Caco-2 (cell line): ENCODE measurements at places on chromosomes 1 and 21. TPM values are rescaled to one million over a fixed set of nuclear protein-coding genes. Genes with fewer than 3 reads are reported as not detected.

GRCh38 chr1:53765657-53766056 is 26.7 kb upstream of the GLIS1 start:
- no peak overlapping the region for H3K4me3 ChIP-seq
- no peak overlapping the region for H3K27ac ChIP-seq
- no peaks in the 10 kb centered on the region for H3K4me1 ChIP-seq
- no peak for DNase-seq

GPR153 gene
- 2.7 and 3.2 TPM in 2 replicates for total RNA-seq

- H3K27ac ChIP-seq: no peak overlapping the region
- H3K27me3 ChIP-seq: no peaks in the 10 kb centered on the region
- no peaks in the 10 kb centered on the region for H3K4me1 ChIP-seq
- no peak overlapping the region for H3K4me3 ChIP-seq
- DNase-seq: no peak
- no peaks in the 10 kb centered on the region for H3K36me3 ChIP-seq
Measured at GRCh38 chr1:241161188-241161689, 195.8 kb downstream of the RGS7 start.

PLEKHG5 gene
- total RNA-seq: 11.6 and 12.2 TPM in 2 replicates

CYP4A22 gene
- not detected in 2 replicates for total RNA-seq

GRCh38 chr1:2587071-2587859 is 688 bp downstream of the PRXL2B start:
- no peak overlapping the region for H3K27ac ChIP-seq
- peak; percentile 37 for DNase-seq
- H3K27me3 ChIP-seq: no peaks in the 10 kb centered on the region
- no peaks in the 10 kb centered on the region for H3K36me3 ChIP-seq
- H3K4me3 ChIP-seq: peak overlapping the region; percentile 76
- H3K4me1 ChIP-seq: peaks cover 6% of the 10 kb centered on the region; the same call in 1 of the 2 replicates

DNA sequence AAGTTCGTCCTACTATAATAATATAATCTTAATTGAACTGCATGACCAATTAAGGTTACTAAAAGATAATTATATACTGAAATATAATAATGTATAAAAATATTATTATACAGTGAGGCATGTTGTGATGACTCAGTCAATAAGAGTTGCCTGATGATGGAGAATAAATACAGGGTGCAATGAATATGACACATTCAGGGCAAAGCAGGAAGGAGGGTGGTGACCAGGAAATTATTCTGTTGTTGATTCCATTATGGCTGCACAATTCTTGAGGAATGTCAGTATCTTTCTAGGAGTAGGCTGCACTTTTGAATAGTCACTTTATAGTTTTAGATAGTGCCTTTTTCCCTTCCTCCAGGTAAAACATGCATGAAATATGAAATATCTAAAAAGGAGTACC is 46.4 kb upstream of the RGS21 start:
- H3K4me3 ChIP-seq: no peak overlapping the region
- no peaks in the 10 kb centered on the region for H3K36me3 ChIP-seq
- DNase-seq: no peak
- H3K27me3 ChIP-seq: no peaks in the 10 kb centered on the region

- no peak overlapping the region for H3K4me3 ChIP-seq
- H3K4me1 ChIP-seq: peaks cover 27% of the 10 kb centered on the region
- no peaks in the 10 kb centered on the region for H3K36me3 ChIP-seq
Measured at GRCh38 chr1:58619286-58620054, 42.4 kb upstream of the TACSTD2 start.

GRCh38 chr1:27009601-27010197 is 3.0 kb downstream of the TENT5B start:
- H3K27me3 ChIP-seq: no peaks in the 10 kb centered on the region
- H3K36me3 ChIP-seq: peaks cover 2% of the 10 kb centered on the region; the same call in 1 of the 2 replicates
- H3K4me1 ChIP-seq: peaks cover 52% of the 10 kb centered on the region
- no peak overlapping the region for H3K4me3 ChIP-seq
- peak overlapping the region; percentile 87 for H3K27ac ChIP-seq

DNA sequence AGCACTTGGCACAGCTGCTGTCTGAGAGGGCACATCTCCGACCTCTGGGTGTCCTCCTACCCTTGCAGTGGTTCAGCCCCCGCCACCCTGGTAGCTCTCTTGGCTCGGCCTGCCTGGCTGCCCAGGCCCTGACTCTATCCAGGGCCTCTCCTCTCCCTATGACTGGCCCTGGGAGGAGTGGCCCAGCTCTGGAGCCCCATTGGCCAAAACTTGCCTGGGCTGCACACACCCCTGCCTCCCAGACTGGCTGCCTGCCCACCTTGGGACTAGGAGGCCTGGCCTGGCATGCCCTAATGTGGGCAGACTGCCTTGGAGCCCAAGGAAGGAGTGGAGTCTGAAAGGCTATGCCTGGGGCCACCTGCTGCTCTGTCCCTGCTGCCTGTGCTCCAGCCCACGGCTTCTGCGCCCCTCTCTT is 33.6 kb downstream of the ACOT11 start:
- H3K27me3 ChIP-seq: no peaks in the 10 kb centered on the region
- H3K4me1 ChIP-seq: no peaks in the 10 kb centered on the region
- H3K4me3 ChIP-seq: no peak overlapping the region
- H3K27ac ChIP-seq: no peak overlapping the region

DNA sequence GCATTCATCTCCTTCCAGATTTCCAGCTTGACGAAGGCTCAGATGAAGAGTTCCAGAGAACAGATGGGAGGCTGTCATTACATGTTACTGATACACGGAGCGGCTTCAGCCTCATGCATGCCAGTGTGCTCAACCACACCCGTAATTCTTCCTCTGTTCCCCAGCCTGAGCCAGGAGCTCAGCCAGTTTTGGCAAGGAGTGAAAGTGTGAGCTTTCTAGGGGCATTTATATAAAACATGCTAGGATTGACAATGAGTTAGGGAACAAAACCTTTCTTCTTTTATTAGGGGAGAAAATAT is 290.4 kb upstream of the PLXNA2 start:
- DNase-seq: no peak
- H3K36me3 ChIP-seq: no peaks in the 10 kb centered on the region
- no peak overlapping the region for H3K27ac ChIP-seq
- peaks cover 2% of the 10 kb centered on the region for H3K27me3 ChIP-seq
- H3K4me3 ChIP-seq: no peak overlapping the region

NBPF4 gene
- 0.53 and 0.88 TPM in 2 replicates for total RNA-seq

SYNC gene
- total RNA-seq: 0.20 TPM in 1 of 2 replicates, not detected in the other

GPATCH2 gene
- 12.4 and 13.2 TPM in 2 replicates for total RNA-seq

FCRL1 gene
- not detected in 2 replicates for total RNA-seq

DNA sequence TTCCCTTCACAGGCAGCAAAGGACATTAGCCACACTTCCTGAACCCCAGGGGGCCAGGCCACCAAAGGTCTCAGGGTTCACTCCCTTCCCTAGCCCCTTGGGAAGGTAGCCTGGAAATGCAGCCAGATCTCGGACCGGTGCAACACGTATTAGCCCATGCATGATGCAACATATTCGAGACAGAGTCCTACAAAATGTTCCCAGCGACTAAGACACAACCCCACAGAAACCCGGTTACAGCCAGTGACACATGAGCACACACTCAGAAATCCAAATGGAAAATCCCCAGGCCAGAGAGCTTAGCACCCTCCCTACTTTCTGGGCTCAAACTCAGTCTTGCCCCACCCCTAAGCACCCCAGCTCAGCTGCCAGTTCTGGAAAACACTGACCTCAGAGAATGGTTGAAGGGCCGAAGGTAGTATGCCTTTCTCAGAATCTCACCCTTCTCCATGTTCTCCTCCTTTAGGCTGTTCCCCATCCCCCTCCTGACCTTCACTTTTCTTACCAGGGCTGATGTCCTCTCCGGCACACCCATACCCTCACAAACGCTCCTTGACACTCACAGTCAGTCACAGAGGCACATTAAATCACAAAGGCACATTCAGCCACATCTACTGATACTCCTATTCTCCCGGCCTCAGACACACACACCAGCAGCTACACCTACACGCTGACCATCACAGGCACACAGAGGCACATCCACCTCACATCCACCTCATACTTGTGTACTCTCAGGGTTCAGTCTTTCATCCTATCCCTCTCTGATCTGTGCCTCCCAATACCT is at the start of gene TSPAN1:
TSS of gene TSPAN1 (plus strand) at position 640 of the 784 bp plus-strand sequence. CDS start 6,021 bp downstream, outside the sequence.
- peaks cover 10% of the 10 kb centered on the region; the same call in 1 of the 2 replicates for H3K4me1 ChIP-seq
- no peaks in the 10 kb centered on the region for H3K27me3 ChIP-seq
- DNase-seq: no peak
- H3K4me3 ChIP-seq: no peak within 1 kb of the TSS

TRPM2 gene
- total RNA-seq: 0.07 and 0.20 TPM in 2 replicates

RBP7 gene
- total RNA-seq: 10.3 and 11.7 TPM in 2 replicates

- H3K36me3 ChIP-seq: no peaks in the 10 kb centered on the region
- no peaks in the 10 kb centered on the region for H3K4me1 ChIP-seq
- H3K4me3 ChIP-seq: no peak overlapping the region
Measured at GRCh38 chr1:33563699-33564098, 91.3 kb downstream of the ZSCAN20 start.

DNA sequence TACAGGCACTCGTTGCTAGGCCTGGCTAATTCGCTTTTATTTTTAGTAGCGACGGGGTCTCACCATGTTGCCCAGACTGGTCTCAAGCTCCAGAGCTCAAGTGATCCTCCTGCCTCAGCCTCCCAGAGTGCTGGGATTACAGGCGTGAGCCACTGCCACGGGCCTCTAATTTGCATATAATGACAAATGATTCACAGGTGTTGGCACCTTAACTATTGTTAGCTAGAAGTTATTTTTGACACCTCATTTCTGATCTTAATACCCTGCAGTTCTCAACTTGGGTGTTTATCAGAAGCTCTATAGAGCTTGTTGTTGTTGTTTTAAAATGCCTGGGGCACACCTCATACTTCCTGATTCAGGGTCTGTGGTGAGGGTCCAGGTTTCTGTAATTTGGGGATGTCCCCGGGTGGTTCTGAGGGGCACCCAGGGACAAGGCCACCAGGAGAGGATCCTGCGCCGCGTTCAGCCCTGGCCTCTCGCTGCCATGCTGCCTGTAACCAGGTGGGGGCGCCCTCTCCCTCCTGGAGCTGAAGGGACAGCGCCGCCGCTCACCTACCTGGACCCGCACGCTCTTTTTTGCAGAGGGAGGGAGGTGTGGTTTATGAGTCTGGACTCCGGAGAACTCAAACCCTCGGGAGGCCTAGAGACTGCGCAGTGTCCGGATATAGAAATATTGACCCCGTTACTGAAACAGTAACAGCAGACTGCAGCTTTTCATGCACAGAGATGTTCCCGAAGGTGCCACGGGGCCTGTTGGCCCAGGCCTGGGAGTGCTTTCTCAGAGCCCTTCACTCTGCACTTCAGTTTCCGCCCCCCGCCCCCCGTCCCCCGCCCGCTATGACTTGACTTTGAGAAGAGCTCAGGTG is 23.0 kb upstream of the NEK2 start:
- no peaks in the 10 kb centered on the region for H3K27me3 ChIP-seq
- H3K4me3 ChIP-seq: no peak overlapping the region

- DNase-seq: no peak
- no peaks in the 10 kb centered on the region for H3K27me3 ChIP-seq
- H3K27ac ChIP-seq: no peak overlapping the region
- H3K4me1 ChIP-seq: no peaks in the 10 kb centered on the region
- no peaks in the 10 kb centered on the region for H3K36me3 ChIP-seq
Measured at GRCh38 chr21:32794644-32795079, 23.1 kb upstream of the PAXBP1 start.

DNA sequence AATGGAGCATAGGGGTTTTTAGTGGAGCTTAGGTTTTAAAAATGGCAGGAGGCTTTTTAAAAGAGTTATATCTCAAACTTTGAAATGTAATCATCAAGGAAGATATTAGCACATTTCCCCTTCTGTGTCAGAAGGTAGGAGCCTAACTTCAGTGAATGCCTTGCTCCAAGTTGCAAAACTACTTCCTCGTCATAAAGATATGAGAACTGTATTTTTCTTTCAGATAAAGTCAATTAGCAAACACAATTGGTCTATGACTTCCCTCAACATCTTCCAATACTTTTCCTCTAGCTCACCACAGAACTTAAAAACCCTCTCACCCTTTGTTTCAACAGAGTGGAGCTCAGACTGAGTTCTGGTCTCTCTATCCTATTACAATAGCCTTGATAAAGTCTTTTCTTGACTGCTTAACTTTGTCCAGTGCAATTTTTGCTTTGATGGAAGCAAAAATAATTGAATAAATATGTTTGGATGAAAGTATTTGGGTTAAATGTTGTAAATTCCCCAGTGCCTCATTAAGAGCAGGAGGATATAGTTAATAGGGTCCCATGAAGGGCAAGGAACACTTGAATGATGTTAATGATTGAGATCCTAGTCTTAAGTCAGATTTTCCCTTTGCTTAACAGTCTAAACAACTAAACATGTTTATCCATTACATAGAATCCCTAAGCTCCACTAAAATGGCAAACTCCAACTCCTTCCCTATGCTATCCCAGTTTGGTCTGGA is 58.9 kb downstream of the TNFSF18 start:
- H3K36me3 ChIP-seq: no peaks in the 10 kb centered on the region
- H3K4me3 ChIP-seq: no peak overlapping the region
- H3K4me1 ChIP-seq: peaks cover 12% of the 10 kb centered on the region
- no peak overlapping the region for H3K27ac ChIP-seq
- no peak for DNase-seq

- no peak overlapping the region for H3K4me3 ChIP-seq
- no peaks in the 10 kb centered on the region for H3K27me3 ChIP-seq
- H3K4me1 ChIP-seq: no peaks in the 10 kb centered on the region
- no peak overlapping the region for H3K27ac ChIP-seq
- DNase-seq: no peak
Measured at GRCh38 chr1:27589841-27590426, 14.0 kb downstream of the AHDC1 start.

- DNase-seq: no peak
- peaks cover 20% of the 10 kb centered on the region; the same call in 1 of the 2 replicates for H3K4me1 ChIP-seq
- H3K27me3 ChIP-seq: no peaks in the 10 kb centered on the region
- H3K4me3 ChIP-seq: no peak overlapping the region
Measured at GRCh38 chr1:178633056-178633455, 92.0 kb upstream of the RALGPS2 start.

- peak; percentile 68 for DNase-seq
- H3K4me3 ChIP-seq: no peak overlapping the region
- H3K36me3 ChIP-seq: no peaks in the 10 kb centered on the region
- H3K27me3 ChIP-seq: no peaks in the 10 kb centered on the region
- peaks cover 13% of the 10 kb centered on the region for H3K4me1 ChIP-seq
Measured at GRCh38 chr1:154944401-154945159, 8.1 kb upstream of the PMVK start.

- no peaks in the 10 kb centered on the region for H3K27me3 ChIP-seq
- H3K4me1 ChIP-seq: peaks cover 14% of the 10 kb centered on the region
- H3K27ac ChIP-seq: peak overlapping the region; percentile 6
- H3K36me3 ChIP-seq: no peaks in the 10 kb centered on the region; the same call in 1 of the 2 replicates
- no peak for DNase-seq
Measured at GRCh38 chr1:183742355-183742754, 62.6 kb upstream of the RGL1 start.

GRCh38 chr1:234601301-234602017 is 8.5 kb downstream of the IRF2BP2 start:
- peak overlapping the region; percentile 92 for H3K27ac ChIP-seq
- H3K4me1 ChIP-seq: peaks cover 63% of the 10 kb centered on the region
- H3K4me3 ChIP-seq: peak overlapping the region; percentile 48; the same call in 1 of the 2 replicates
- 0 out of 2 replicates have a peak, but pooled peaks cover under 1% of the 10 kb centered on the region for H3K36me3 ChIP-seq
- no peaks in the 10 kb centered on the region for H3K27me3 ChIP-seq

GRCh38 chr1:248288391-248288790 is 10.6 kb upstream of the OR2T33 start:
- no peak overlapping the region for H3K27ac ChIP-seq
- no peaks in the 10 kb centered on the region for H3K36me3 ChIP-seq
- no peaks in the 10 kb centered on the region for H3K4me1 ChIP-seq
- no peak for DNase-seq

SLAMF7 gene
- total RNA-seq: not detected in 2 replicates

TNFRSF18 gene
- total RNA-seq: not detected in 2 replicates
